ENCODE measurements at places on chromosomes 5 and 9.

- DNase-seq, result no peak
These were observed 552.4 kb upstream of the MEF2C start for GRCh38 chr5:89435347-89435746.

DNA sequence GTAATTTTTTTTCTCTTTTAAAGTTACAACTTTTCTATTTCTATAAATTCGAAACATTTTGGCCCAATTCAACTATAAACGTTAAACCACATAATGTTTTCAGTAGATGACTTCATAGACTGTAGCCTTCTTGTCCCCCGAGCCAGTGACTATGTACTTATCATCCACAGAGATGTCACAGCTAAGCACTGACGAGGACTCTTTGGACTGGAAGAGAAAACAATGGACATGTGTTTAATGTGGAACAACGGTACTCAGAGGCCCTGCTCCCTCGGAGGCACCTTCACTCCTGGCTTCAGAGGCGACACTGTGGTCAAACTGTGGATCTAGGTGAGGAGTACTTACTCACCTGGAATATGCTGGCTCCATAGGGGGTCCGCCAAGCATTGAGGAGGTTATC is 105.2 kb downstream of the TLE1 start:
- no peak for DNase-seq

GRCh38 chr5:98727686-98728085 is 45.8 kb upstream of the RGMB start:
- no peak for DNase-seq

GRCh38 chr9:19378164-19378563 is 1.9 kb downstream of the RPS6 start:
- no peak for DNase-seq

DNA sequence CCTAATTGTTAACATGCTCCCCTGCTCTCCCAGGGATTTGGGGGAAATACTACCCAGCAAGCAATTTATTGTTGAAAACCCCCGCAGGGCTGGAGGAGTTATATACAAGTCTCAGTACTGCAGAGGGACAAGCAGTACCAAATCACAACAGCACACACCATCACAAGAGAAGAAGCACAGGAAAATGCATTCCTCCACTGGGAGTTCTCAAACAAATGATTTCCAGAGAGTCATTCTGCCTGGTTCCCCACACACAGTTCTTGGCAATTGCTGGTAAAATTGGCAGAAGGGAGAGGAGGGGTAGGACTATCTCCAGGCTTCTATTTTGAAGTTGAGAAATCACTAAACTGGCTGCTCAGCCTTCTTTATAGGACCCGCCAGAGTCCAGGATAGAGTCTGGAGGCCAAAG is 16.8 kb downstream of the SIL1 start:
- DNase-seq, result no peak

GRCh38 chr9:126236273-126236672 is 90.4 kb upstream of the MVB12B start:
- DNase-seq, result no peak

DNA sequence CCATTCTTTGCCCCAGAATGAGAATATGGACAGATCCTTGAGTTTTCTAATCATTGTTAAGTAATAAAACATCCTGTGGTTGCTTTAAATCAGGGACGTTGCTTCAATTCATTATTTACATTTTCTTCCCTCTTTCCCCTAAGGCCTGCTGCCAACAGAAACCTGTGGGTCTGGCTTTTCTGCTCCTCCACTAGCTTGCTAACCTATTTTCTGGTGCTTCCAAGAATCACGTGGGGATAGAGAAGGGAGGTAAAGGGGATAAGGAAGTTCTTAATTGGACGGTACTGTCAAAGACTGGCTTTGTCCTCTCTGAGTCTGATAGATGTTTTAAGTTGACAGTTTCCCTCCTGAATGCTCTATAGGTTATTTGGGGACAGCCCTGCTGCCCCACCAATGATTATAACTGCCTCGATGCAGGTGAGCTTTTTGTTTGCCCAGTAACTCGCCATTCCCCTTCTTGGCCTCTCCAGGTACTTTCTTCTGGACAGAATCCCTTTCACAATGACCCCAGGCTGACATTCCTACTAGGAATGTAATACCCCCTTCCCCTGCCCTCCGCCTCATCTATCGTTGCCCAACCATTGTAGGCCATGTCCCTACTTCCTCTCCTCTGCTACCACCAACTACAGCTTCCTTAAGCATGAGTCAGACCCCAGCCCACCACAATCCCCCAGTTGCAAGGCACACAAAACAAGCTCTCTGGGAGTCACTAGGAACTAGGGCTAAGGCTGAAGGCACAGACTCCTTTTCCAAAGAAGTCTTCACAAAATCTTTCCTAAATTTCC is 19.9 kb upstream of the CPEB4 start:
- DNase-seq, result no peak

- DNase-seq, result no peak
These were observed 403.9 kb downstream of the CDH18 start for GRCh38 chr5:19584131-19584530.

DNA sequence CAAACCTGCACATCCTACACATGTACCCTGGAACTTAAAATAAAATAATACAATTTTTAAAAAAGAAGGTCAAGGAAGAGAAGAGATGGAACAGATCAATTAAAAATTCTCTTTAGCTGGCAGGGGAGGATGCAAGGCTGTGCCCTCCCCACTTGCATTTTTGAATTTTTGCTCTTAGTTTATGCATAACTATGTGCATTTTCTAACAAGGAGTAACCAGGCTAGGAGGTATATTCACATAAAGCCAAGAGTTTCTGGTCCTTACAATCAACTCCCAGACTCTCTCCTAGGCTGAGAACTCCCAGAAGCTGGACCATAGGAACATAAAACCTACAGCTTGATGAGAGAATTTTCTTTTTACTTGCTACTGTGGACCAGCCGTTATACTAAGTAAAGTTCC is 29.8 kb downstream of the CCDC192 start:
- DNase-seq, result no peak

GRCh38 chr5:54743997-54744788 is 226.6 kb downstream of the SNX18 start:
- DNase-seq, result no peak

- no peak for DNase-seq
These were observed 26.9 kb downstream of the ADAM19 start for GRCh38 chr5:157548513-157549282.

GRCh38 chr5:61906820-61907219 is 399.2 kb upstream of the KIF2A start:
- no peak for DNase-seq

GRCh38 chr5:14165375-14166106 is 22.4 kb downstream of the TRIO start:
- DNase-seq, result no peak

GRCh38 chr5:104763216-104763615 is 1200.6 kb upstream of the NUDT12 start:
- DNase-seq, result no peak

GRCh38 chr9:84146893-84147710 is 166.5 kb downstream of the RMI1 start:
- DNase-seq, result no peak

DNA sequence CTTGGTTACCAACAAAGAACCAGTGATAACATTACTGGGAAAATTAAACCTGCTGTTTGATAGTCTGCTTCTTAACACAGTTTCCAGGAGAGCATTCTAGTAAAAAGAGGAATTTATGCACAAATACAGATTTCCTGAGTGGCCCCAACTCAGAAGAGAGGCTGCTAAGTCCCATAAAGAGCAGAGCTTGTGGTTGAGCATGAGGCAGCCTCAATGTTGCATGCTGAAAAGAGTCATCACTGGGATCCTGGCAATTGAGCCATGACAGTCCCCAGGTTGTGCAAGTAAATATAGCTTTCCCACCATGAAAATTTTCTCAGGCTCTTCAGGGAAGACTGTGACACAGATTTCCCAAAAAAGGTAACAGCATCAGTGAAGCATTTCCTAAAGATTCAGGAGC is 47.5 kb upstream of the ADRB2 start:
- DNase-seq, result no peak

GRCh38 chr5:95668728-95669127 is 14.1 kb downstream of the SPATA9 start:
- no peak for DNase-seq

DNA sequence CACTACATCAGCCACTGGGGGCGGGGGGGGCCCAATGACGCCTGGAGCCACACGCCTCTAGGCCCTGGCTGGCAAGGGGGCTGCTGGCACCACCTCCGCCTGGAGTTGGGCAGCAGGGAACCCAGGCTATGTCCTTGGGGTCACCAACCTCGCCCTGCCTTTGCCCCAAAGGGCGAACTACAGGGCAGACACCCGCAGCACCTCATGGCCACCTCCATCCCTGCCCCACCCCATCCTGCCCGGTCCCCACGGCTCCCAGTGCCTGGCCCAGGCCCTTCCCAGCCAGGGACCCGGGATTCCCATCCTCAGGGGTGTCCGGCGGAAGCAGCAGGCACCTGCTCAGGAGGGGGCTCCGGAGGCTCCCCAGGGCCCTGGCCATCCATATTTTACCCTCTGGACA is 37.0 kb downstream of the NACC2 start:
- no peak for DNase-seq

GRCh38 chr9:99176527-99177013 is 45.2 kb downstream of the ALG2 start:
- no peak for DNase-seq

- DNase-seq, result no peak
These were observed 6.3 kb upstream of the IRX2 start for GRCh38 chr5:2757563-2758351.

GRCh38 chr5:91136271-91136670 is 246.8 kb downstream of the ARRDC3 start:
- DNase-seq, result no peak
